ENCODE measurements at places on chromosomes 16 and 17. TPM values are rescaled to one million over a fixed set of nuclear protein-coding genes. Genes with fewer than 3 reads are reported as not detected.

DNA sequence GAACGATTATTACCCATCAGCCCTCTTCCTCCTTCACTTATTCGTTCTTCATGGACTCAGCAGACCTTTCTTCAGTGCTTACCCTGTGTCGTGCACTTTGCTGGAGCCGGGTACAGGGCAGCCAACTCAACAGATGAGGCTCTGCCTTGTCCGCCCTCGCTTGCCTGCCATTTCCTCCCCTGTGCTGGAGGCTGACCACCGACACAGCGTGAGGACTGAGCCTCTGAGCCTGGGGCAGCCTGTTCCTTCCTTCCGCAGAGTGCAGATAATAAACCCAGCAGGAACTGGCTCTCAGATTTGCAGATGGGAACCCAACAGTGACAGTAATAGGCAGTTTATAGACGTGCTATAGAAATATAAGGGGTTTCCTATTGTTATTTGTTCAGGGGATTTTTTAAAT lies 7.0 kb upstream of the SLC39A11 start:
- no peak overlapping the region for H3K27ac ChIP-seq
- H3K4me3 ChIP-seq, result no peak overlapping the region
- peaks cover 8% of the 10 kb centered on the region for H3K27me3 ChIP-seq
- DNase-seq, result no peak
- no peaks in the 10 kb centered on the region for H3K4me1 ChIP-seq

DNA sequence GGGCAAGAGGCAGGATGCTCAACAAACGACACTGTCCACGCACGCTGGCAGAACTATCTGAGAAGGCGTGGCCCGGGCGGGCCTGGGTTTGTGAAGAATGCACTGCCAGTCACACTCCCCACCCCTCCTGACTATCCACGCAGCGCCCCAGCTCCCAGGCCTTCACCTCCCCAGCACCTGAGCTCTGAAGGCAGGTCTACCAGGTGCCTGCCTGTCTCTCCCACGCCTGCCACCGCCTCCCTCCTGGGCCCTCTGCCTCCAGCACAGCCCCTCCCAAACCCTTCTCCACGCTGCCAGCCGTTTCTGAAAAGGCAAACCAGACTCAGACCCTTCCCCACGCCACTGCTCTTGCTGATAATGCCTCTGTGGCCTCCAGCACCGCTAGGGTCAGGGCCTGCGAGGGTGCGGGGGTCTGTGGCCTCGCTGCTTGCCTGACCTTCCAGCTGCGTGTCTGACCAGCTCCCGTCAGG lies 11.6 kb downstream of the MYBBP1A start:
- H3K27me3 ChIP-seq, result no peaks in the 10 kb centered on the region
- H3K27ac ChIP-seq, result no peak overlapping the region
- no peak for DNase-seq
- no peaks in the 10 kb centered on the region for H3K4me1 ChIP-seq

DNA sequence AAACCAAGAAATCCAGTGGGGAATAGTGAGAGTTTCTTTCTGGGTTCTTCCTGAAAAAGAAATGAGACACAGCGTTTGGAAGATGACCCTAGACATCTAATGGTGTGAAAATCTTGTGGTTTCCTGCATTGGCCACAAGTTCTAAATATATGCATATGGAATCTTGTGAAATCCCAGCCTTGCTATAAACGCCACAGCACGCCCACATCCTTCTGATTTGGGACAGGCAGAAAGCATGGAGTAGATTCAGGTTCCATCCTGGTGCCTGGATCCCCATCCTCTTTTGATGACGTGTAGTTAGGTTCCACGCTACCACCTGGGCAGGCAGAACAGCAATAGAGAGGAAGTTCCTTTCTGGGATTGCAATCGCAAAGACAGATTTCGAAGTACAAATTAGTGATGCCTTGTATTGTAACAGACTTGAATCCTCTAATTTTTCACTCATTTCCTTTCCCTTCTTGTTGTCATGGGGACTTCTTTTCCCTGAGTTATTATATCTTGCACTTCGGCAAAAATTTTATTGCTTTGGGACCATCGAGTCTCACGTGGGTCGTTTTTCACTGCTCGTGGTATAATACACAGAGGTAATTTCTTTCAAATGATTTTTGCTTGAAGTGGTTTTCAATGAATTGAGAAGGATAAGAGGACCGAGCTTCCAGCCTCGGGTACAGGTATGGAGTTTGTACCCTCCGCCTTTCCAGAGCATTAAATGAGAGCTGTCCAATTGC lies 37.6 kb downstream of the HS3ST4 start:
- H3K4me1 ChIP-seq, result no peaks in the 10 kb centered on the region
- H3K36me3 ChIP-seq, result no peaks in the 10 kb centered on the region
- H3K4me3 ChIP-seq, result no peak overlapping the region

DNA sequence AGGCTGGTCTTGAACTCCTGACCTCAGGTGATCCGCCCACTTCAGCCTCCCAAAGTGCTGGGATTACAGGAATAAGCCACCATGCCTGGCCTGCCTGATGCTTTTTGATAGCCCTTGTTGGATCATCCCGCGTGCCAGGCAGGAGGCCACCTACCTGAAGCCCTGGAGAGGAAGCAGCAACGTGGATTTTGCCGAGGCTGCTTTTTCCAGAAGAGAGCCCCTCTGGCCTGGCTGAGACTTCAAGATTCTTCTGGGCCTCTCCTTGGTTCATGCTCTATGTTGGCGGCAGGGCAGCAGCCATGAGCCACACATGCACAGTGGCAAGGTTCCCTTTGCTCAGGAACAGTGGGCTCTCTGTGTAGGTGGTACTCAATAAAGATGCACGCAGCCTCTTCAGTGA lies 11.5 kb downstream of the KATNB1 start:
- no peaks in the 10 kb centered on the region for H3K4me1 ChIP-seq
- H3K27me3 ChIP-seq, result no peaks in the 10 kb centered on the region
- no peak overlapping the region for H3K27ac ChIP-seq

DNA sequence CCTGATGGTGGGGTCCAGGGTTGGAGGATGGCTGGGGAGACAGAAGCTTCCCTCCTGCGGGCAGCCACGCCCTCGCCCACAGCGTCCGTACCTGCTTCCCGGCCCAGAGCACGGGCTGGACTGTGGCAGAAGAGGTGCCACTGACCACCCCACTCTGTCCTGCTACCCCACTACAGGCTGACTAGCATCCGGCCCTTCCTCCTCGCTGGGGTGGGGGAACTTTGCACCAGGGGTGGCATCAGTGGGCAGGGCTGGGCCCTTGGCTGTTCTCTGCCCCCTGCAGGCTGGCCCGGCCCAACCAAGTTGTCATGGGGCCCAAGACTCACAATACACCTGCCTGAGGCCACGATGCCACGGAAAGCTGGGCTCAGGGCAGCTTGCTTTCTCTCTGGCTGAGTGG lies 73.0 kb downstream of the KLHDC4 start:
- no peaks in the 10 kb centered on the region for H3K27me3 ChIP-seq
- no peak overlapping the region for H3K27ac ChIP-seq
- peaks cover 2% of the 10 kb centered on the region for H3K36me3 ChIP-seq
- no peaks in the 10 kb centered on the region for H3K4me1 ChIP-seq
- H3K4me3 ChIP-seq, result no peak overlapping the region

- no peak overlapping the region for H3K4me3 ChIP-seq
- no peaks in the 10 kb centered on the region for H3K4me1 ChIP-seq
- no peaks in the 10 kb centered on the region for H3K36me3 ChIP-seq
- no peak overlapping the region for H3K27ac ChIP-seq
Measured at GRCh38 chr17:73723317-73723716, 79.1 kb upstream of the SDK2 start.

DNA sequence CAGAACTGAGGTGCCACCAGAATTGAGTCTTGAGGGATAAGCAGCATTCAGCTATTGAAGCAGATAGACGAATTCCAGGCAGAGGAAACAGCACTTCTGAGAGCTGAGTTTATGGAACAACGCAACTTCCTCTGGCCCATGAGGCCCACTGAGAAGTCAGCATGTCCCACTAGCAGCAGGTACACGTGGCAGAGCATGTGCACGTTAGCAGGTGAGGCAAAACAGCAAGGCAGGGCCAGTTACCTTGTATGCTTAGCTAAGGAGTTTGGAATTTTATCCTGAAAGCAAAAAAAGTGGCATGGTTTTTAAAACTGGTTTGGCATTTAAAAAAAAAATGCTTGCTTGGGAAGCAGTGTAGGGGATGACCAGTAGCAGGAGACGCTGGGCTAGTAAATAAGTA lies 305.6 kb downstream of the CPPED1 start:
- H3K4me3 ChIP-seq, result no peak overlapping the region
- no peak for DNase-seq
- no peaks in the 10 kb centered on the region for H3K27me3 ChIP-seq
- no peak overlapping the region for H3K27ac ChIP-seq
- H3K36me3 ChIP-seq, result no peaks in the 10 kb centered on the region

DNA sequence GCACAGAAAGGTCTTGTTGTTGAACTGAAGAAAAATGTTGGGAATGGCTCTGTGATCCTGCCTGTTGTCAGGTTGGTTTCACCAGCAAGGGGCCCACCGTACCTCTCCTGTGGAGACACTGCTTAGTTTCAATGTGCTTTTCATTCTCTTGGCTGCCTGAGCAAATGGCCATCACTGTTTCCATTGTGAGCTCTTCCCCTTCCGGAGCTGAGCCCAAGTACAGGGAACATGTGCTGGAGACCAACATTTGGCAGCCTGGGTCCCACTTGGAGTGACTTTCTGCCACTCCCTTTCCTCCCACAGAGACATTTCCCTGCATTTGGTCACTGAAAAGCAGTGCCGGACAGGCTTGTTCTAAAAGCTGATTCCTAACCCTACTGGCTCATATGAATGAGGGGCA lies 23.1 kb downstream of the GABARAPL2 start:
- H3K27me3 ChIP-seq, result no peaks in the 10 kb centered on the region
- no peak for DNase-seq
- peaks cover 2% of the 10 kb centered on the region for H3K36me3 ChIP-seq
- H3K4me3 ChIP-seq, result no peak overlapping the region

- H3K4me3 ChIP-seq, result no peak overlapping the region
- H3K36me3 ChIP-seq, result no peaks in the 10 kb centered on the region
- no peak overlapping the region for H3K27ac ChIP-seq
- DNase-seq, result no peak
- H3K27me3 ChIP-seq, result no peaks in the 10 kb centered on the region
- no peaks in the 10 kb centered on the region for H3K4me1 ChIP-seq
Measured at GRCh38 chr16:55812951-55813350, 19.9 kb downstream of the CES1 start.

Gene CES2
- 11.9 TPM for total RNA-seq

Measured in IMR-90 (cell line).